Suprapubic skin (tissue), 4 donors: ENCODE measurements at places on chromosomes 5 and 9.

- peaks cover 7% of the 10 kb centered on the region for H3K4me1 ChIP-seq
- no peak for DNase-seq
- H3K36me3 ChIP-seq: no peaks in the 10 kb centered on the region
- no peak overlapping the region for H3K4me3 ChIP-seq
- H3K27me3 ChIP-seq: no peaks in the 10 kb centered on the region
- no peak overlapping the region for H3K27ac ChIP-seq
Measured at GRCh38 chr9:93212409-93212808, 28.5 kb downstream of the WNK2 start.

GRCh38 chr9:131282688-131283422, 6.5 kb upstream of the FAM78A start:
- H3K27me3 ChIP-seq: peaks cover 32% of the 10 kb centered on the region
- DNase-seq: no peak
- H3K36me3 ChIP-seq: no peaks in the 10 kb centered on the region

GRCh38 chr5:2946315-2946714, 194.8 kb upstream of the IRX2 start:
- no peaks in the 10 kb centered on the region for H3K27me3 ChIP-seq
- no peaks in the 10 kb centered on the region for H3K4me1 ChIP-seq
- no peaks in the 10 kb centered on the region for H3K36me3 ChIP-seq
- H3K4me3 ChIP-seq: no peak overlapping the region

GRCh38 chr5:69261034-69261433, 26.3 kb downstream of the CDK7 start:
- no peak overlapping the region for H3K4me3 ChIP-seq
- H3K4me1 ChIP-seq: no peaks in the 10 kb centered on the region
- no peak for DNase-seq
- H3K36me3 ChIP-seq: peaks cover 88% of the 10 kb centered on the region
- no peaks in the 10 kb centered on the region for H3K27me3 ChIP-seq

- no peak for DNase-seq
- H3K27me3 ChIP-seq: no peaks in the 10 kb centered on the region
- no peaks in the 10 kb centered on the region for H3K36me3 ChIP-seq
- H3K27ac ChIP-seq: no peak overlapping the region
- H3K4me1 ChIP-seq: peaks cover 13% of the 10 kb centered on the region
Measured at GRCh38 chr9:105141146-105141975, 103.1 kb upstream of the SLC44A1 start.

DNA sequence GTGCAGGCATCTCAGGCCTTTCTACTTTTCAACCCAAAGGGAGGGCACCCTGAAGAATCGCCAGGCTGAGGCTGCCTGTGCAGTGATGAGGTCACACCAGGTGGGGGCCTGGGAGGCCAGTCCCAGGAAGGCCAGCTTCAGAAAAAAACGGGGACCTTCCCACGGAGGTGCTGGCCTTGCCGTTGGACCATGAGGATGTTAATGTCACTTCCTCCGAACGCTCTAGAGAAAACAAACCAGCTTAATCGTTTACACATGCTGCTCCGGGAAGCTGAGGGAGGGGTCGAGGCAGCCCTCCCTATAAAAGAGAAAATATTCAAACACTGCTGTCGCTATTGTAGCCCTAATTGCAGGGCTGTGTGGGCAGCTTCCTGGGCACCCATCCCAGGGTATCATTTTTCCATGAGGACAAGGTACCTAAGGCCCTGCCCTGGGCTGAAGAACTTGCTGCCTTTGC, 27.0 kb downstream of the PTGES start:
- H3K4me3 ChIP-seq: no peak overlapping the region
- peaks cover 10% of the 10 kb centered on the region for H3K36me3 ChIP-seq
- peaks cover 22% of the 10 kb centered on the region for H3K4me1 ChIP-seq

DNA sequence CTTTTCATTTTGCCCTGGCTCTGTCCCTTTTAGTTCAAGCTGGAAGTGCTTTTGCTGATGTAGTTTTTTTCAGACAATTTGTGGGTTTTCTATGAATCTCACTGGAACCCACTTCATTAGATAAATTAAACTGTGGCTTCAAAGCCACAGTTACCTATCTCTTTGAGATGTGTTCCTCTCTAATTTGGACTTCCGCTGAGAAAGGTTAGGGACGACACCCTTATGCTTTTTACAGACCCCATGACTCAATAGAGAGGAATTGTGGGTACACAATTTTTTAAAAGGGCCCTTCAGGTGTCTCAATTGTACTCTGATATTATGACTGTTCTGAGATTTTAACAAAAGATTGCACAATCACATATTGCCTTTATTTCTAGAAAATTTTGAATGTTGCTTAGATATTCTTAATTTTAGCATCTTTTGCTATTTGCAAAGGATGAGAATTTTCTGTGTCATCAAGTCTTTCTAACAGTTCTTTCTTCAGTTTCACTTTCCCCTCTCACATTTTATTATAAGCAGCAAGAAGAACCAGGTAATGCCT, 110.6 kb downstream of the GADD45G start:
- no peak overlapping the region for H3K4me3 ChIP-seq
- H3K27me3 ChIP-seq: no peaks in the 10 kb centered on the region
- no peaks in the 10 kb centered on the region for H3K4me1 ChIP-seq
- H3K36me3 ChIP-seq: no peaks in the 10 kb centered on the region

DNA sequence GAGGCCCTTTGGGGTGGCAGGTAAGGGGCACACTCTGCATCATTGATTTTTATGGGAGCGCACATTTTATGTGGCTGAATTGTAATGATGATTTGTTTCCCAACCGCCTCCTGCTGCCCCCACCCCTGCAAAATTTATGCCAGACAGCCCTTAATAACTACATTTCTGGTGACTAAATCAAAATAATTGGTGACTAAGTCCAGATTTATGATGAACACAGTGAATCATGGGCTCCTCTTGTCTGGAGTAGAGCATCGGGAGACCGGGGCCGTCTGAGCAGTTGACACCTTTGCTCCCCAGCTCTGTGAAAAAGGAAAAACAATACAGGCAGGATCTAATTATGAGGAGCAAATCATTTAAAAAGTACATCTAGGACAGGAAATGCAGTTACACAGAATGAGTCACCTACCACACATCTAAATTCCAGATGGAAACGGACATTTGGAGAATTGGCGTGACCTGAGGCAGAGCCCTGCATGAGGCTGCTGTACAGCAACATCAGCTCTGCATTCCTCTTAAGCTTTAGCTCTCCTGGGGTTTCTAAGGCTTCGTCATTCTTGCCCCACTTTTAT, 58.9 kb downstream of the DOCK2 start:
- no peak for DNase-seq
- H3K36me3 ChIP-seq: no peaks in the 10 kb centered on the region
- H3K27ac ChIP-seq: no peak overlapping the region
